NCI-H446 treated with DMSO at 0.1 percent for 48 hours (cell line): ENCODE measurements at places on chromosomes 11 and 22.

DNA sequence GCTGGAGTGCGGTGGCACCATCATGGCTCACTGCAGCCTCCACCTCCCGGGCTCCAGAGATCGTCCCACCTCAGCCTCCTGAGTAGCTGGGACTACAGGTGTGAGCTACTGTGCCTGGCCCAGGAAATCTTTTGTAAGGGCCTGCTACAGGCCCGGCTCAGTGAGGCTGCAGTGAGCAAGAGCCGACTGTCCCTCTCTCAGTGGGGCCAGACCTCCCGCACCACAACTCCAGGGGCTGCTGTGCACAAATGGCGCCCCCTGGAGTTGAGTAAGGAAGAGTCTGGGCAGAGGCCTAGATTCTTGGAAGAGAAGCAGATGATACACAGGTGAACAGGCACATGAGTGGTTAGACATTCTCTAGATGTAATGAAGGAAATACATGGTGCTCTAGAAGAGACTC, 7.0 kb downstream of the SERHL2 start:
- DNase-seq = no peak

DNA sequence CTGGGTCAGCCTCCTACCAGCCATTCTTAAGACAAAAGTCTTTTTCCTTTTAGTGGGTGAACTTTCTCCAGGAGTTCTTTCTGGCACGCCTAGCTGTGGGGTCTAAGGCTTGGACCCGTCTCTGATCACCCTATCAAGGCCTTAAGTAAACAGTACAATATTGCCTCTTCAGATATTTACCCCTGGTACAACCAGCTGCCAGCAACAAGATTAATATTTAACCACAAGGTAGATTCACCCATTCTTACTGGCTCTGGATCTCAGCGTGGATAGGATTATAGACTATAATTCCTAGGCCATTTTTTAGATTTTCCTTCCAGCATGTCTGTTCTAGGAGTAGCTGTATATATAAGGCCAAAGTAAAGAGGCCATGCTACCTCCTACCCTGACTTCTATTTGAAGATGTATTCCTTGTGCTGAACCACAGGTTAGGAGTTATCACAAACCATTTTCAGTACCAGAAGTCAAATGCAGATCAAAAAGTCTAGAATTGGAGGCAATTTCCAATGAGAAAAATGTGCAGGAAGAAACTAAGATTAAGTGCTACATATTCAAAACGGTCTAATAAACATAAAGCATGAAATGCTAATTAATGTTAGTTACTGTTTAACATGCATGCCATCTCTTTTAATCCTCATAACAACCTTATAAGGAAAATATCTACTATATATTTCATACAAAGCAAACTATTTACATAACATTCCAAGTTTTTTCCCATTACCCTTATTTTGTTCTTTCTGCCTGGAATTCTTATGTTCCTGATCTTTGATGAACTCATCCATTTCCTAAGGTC, 110.0 kb upstream of the SYN3 start:
- no peak for DNase-seq

DNA sequence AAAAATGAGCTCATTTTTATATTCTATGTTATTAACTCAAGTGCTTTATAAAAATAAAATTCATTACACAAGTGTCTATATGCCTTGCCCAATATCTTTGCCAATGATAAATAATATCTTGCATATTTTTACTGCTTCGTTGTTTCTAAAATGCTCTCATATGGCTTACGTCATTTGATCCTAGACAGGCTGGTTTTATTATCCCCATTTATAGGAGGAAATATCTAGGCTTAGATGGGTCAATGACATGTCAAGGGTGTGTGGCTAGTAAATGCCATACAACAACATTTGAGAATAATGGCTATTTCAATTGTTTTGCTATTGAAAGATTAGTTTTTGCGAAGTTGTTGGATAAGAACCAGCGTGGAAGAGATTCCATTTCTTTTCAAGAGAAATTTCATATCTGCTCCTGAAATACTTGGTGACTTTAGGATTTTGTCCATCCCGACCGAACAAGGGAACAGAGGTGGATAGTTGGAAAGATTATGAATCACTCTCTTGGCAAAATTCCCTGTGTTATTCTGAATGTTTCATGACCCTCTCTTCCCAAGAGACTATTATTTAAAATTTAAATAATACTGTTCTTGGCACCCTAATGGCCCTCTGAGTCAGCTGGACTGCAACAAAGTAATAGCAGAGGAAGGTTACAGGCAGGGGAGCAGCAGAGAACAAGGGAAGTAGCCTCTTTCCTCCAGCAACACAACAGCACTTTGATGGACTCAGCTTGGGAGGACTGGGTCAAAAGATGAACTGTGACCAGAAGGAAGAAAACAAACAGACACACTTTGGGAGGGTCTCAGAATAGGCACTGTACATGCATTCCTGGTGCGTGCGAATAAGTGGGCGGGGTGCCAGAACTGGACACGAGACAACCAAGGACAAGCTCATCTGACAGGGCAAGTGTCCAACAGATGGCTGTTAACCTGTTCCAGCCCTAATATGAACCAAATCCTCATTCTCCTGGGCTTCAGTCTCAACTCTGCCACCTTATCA, 94.5 kb downstream of the ME3 start:
- DNase-seq = peak; percentile 78

DNA sequence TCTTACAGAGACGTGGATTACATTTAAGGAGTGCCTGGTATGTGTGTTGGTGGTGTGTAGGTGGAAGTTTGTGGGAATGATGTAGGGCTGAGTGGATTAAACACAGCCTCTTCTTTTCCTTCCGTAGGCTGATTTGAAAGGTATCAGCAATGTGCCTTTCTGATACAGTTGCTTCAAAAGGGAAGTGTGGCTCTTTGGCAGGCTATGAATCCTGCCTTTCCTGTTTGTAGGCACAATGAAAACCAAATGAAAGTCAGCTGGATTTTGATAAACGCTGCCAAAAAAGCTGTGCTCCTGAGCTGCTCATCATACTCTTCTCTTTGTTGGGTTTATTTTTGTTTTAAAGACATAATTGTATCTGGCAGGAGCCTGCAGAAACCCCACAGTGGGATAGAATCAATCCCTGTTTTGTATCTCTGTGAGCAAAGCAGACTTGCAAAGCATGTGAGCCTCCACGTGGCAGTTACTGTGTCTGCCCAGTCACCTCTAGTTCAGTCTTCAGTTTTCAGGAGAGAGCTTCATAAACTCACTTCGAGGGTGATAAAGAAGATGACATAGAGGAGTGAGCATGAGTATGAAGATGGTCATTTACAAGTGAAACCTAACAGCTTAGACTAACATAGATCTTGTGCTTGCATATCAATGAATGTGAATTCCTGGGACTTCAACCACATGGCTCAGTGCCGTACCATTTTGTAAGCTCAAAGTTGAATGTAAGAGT, 655.7 kb upstream of the KIRREL3 start:
- no peak for DNase-seq

DNA sequence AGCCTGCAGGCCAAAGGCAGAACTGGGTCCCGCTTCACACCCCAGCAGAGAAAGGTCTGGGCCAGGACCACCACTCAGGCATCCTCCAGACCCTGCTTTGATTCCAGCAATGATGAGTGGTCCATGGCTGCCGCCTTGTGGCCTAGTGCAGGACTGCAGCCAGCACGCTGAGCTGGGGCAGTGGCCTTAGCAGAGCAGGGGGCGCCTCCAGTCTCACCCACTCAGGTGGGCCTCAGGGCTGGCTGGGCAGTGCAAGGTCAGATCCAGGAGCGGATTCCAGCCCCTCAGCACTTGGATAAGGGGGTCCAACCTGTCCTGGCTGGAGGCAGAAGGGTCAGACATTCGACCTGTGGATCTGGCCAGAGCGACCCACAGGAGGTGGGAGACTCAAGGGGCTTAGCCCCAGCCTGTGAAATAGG, 9.6 kb upstream of the PDE2A start:
- DNase-seq = peak; percentile 14

DNA sequence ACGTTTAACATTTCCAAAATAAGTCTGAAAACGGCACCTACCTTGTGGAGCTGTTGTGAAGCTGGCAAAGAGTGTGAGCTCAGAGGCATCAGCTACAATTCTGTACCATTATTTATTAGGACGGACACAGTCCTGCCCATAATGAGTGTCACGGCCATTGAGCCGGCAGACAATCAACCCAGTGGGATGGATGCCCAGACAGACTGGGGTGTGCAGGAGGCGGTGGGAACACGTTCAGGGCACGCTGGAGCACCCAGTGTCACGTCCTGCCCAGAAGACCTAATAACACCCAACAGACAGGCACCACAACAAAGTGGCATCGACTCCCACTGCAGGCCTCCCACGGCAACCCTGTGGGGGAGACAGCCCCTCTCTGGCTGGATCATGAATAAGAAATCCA, 34.5 kb downstream of the TPST2 start:
- no peak for DNase-seq

- no peak for DNase-seq
Measured at GRCh38 chr22:47298017-47298785, 535.8 kb downstream of the TBC1D22A start.

GRCh38 chr11:88360141-88360540, 22.6 kb upstream of the CTSC start:
- no peak for DNase-seq

DNA sequence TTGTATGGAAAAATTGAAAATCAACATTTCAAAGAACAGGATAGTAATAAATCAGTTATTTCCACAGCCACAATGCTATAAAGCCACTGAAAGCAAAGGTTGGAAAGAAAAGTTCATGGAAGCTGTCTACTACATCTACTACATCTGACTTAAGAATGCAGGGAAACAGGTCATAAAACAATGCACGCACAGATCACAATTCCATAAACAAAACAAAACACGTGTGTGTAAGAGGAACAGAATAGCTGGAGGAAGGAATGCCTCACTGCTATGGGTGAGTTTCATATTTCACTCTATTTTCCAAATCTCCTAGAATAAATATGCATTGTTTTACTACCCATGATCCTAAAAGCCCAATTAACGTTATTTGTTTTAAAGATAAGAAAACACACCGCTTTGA, 66.3 kb downstream of the NCAPD3 start:
- no peak for DNase-seq

GRCh38 chr11:69312453-69313404, 18.8 kb downstream of the MYEOV start:
- no peak for DNase-seq

- no peak for DNase-seq
Measured at GRCh38 chr11:10485646-10486045, 30.6 kb downstream of the AMPD3 start.

DNA sequence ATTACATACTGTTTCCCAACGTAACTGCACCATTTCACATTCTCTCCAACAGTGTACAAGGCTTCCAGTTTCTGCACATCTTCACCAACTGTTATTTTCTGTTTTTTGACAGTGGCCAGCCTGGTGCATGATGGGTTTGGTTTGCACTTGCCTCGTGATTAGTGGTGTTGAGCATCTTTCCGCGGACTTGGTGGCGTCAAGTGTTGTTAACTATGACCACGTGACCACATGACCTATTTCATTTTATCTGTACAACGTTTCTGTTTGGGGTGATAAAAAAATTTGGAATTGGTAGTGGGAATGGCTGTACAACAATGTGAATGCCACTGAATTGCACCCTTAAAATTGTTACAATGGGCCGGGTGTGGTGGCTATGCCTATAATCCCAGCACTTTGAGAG, 2.5 kb upstream of the YPEL1 start:
- no peak for DNase-seq

DNA sequence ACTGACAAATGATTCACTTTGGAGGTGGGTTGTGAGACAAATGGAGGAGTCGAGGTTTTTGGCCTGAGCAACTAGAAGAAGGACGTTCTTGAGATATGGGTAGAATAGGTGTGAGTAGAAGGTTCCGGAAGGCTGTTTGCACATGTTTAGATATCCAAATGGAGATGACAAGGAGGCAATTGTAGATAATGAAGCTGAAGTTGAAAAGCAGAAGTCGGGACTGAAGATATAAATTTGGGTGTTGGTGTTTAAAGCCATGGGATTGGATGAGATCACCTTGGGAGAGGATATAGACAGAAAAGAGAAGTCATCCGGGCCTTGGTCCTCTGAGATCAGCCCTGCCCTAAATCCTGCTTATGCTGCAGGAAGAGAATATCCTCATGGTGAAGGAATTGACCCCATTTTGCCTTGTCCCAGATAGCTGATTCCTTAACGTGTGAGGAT, 75.5 kb upstream of the CD44 start:
- DNase-seq = no peak

DNA sequence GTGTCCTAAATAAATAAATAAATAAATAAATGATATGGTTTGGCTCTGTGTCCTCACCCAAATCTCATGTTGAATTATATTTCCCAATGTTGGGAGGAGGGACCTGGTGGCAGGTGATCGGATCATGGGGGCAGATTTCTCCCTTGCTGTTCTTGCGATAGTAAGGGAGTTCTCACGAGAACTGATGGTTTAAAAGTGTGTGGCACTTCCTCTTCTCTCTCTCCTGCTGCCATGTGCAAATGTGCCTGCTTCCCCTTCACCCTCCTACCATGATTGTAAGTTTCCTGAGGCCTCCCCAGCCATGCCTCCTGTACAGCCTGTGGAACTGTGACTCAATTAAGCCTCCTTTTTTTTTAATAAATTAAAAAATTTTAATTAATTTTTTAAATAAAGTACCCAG, 138.2 kb downstream of the FBXO7 start:
- no peak for DNase-seq

- DNase-seq = no peak
Measured at GRCh38 chr22:27097506-27097905, 440.1 kb downstream of the MIAT start.

- DNase-seq = no peak
Measured at GRCh38 chr11:8368194-8368593, 104.5 kb upstream of the LMO1 start.

DNA sequence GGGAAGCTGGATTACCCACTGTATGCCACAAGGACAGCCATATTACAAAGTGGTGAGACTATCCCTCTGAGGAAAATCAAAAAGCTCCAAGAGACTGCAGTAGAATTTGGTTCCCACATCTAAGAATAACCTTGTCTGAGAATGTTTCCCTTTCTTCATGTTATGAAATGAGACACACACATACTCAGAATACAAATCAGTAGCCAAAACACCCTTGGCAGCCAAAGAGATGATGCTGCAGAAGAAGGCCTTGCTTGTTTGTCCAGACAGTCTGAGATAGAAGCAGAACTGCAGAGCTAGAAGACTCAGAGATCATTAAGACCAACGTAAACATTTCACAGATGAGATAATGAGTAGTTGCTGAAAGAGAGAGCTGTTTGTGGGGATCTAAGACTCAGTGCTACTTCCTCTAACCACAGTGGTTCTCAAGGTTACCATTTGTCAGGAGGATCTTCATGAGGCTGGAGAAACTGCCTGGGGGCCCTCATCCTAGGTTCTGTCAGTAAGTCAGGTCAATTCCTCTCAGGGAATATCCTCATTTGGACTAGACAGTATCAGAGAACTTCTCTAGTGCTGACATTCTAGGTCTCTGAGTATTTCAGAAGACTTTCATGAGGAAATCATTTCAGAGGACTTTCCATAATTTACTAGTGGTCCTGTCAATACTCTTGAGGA, 38.9 kb downstream of the RELT start:
- DNase-seq = no peak

- no peak for DNase-seq
Measured at GRCh38 chr11:12421386-12421785, 44.0 kb downstream of the PARVA start.

DNA sequence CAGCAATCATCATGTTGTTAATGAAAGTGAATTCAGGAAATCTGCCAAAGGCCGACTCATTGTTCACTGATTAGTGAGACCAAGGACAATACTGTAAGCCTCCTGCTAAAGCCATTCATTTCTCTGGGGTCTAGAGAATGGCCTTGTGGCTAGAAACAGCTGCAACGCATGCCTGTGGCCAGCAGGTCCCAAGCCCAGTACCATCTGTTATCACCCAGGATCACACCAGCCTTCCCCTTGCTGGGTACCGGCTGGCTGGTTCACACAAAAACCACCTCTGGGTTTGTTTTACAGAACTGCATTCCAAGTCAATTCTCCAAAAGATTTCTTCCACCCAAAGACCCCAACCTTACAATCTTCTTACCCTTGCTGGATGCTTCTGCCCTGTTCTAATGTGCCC, 1.1 kb downstream of the PLAAT5 start:
- DNase-seq = no peak
